ENCODE measurements at places on chromosomes 1 and 21. TPM values are rescaled to one million over a fixed set of nuclear protein-coding genes. Genes with fewer than 3 reads are reported as not detected.

FNDC10 gene
- total RNA-seq, result 1.5 TPM

DDAH1 gene
- 0.09 TPM for total RNA-seq

SPATA46 gene
- total RNA-seq, result not detected

MFSD2A gene
- total RNA-seq, result 7.2 TPM

RNF186 gene
- not detected for total RNA-seq

SPSB1 gene
- total RNA-seq, result 15.6 TPM

DNA sequence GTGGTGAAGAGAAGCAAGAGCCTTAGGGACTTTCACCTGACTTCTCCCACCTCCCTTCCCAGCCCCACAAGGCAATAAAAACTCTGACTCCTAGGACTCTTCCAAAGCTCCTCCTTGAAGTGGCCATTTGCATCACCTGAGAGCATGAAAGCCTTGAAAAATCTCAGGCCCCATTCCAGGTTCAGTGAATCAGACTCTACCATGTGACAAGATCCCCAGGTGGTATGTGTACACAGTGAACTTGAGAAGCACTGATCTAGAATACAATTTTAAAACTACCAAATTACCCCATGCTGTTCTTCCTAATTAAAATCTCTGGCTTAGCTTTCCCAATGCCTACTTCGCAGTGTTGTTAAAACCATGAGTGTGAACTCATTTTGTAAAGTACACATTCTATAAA, 195.1 kb upstream of the SAMSN1 start:
- H3K27ac ChIP-seq, result no peak overlapping the region
- H3K4me3 ChIP-seq, result no peak overlapping the region
- DNase-seq, result no peak
- peaks cover 18% of the 10 kb centered on the region for H3K4me1 ChIP-seq
- no peaks in the 10 kb centered on the region for H3K27me3 ChIP-seq
- peaks cover 5% of the 10 kb centered on the region for H3K36me3 ChIP-seq

DNA sequence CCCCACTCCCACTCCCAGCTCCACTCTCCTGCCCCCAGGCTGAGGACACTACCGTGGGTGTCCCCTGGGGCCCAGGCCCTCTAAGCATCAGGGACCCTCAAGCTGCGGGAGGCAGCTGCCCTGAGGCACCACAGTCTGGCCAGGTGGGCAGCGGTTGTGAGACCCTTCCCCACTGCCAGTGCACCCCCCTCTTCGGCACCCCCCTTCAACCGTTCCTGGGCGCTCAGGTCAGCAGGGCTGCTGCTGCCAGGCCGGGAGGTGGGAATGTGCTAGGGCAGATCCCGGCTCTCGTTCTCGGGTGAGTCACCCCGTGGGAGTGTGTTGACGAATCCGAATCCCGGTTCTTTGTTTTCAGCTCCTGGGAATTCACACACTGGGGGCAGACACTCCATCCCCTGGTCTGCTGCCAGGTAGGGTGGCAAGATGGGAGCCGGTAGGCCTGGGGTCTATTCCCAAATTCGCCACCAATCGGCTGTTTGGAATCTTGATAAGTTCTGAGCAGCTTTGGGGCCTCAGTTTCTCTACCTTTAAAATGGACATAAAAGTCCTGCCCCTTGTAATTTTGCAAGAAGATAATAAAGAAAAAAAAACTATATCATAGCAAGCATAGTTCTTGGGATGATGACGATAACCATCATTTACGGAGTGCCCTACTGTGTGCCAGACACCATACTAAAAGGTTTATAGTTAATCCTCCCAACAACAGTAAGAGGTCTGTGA, 28.5 kb upstream of the CASZ1 start:
- H3K4me1 ChIP-seq, result no peaks in the 10 kb centered on the region
- no peaks in the 10 kb centered on the region for H3K36me3 ChIP-seq
- no peak overlapping the region for H3K4me3 ChIP-seq
- no peak overlapping the region for H3K27ac ChIP-seq
- no peak for DNase-seq

DNA sequence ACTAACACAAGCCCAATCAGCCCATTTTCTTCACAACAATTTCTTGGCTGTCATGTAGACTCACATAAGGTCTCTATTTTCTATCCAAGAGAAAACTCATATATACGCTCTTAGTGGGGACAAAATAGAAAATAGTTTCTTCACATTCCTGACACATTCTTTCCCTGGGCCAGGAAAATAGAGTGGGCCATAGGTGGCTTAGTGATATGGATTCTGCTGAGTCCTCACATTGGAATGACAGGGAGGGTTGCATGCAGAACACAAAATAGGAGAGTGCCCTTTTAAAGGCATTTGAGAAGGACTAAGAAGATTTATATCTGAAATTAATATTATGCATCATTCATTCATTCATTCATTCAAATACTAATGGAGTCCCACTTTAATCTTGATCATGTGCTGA, 207.7 kb downstream of the LYPLAL1 start:
- no peak overlapping the region for H3K27ac ChIP-seq
- H3K4me1 ChIP-seq, result no peaks in the 10 kb centered on the region
- DNase-seq, result no peak
- H3K27me3 ChIP-seq, result no peaks in the 10 kb centered on the region
- no peak overlapping the region for H3K4me3 ChIP-seq
- H3K36me3 ChIP-seq, result no peaks in the 10 kb centered on the region

DNA sequence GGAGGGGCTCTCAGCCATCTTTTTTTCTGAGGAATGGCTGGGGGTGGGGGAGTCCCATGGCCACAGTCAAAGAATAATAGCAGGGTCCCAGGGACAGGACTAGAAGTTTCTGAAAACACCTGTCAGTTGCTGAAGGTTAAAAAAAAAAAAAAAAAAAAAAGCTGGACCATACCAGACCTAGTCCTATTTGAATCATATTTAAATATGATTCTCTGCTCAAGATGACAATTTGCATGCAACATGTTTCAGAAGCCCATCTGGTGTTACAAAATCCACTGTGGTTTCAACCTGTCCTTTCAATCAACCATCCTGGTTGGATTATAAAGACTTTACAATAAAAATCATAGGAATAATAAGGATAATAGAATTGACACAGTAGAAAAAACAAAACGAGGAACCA, 153.7 kb downstream of the TENT5C start:
- no peak overlapping the region for H3K4me3 ChIP-seq
- H3K27me3 ChIP-seq, result peaks cover 35% of the 10 kb centered on the region
- no peak for DNase-seq
- no peak overlapping the region for H3K27ac ChIP-seq
- H3K4me1 ChIP-seq, result peaks cover 11% of the 10 kb centered on the region

DNA sequence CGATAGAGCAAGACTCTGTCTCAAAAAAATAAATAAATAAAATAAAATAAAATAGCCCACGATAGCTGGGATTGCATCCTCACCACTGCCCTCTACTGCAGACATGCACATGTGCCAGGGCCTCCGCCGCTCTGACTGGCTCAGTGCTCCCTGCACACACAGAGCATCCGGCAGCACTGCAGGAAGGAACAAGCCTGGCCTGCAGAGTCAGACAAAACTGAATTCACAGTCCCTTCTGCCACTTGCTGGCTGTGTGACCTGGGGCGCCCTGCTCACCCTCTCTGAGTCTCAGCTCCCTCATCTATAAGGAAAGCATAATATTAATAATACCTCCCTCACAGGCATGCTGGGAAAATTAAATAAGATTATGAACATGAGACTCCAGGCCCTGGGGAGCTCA, 35.4 kb downstream of the CSMD2 start:
- H3K27me3 ChIP-seq, result peaks cover 22% of the 10 kb centered on the region
- H3K27ac ChIP-seq, result no peak overlapping the region
- H3K4me1 ChIP-seq, result no peaks in the 10 kb centered on the region
- H3K36me3 ChIP-seq, result no peaks in the 10 kb centered on the region
- no peak overlapping the region for H3K4me3 ChIP-seq

GRCh38 chr1:115325874-115326273, 12.2 kb downstream of the NGF start:
- H3K4me1 ChIP-seq, result no peaks in the 10 kb centered on the region
- no peaks in the 10 kb centered on the region for H3K36me3 ChIP-seq
- no peak for DNase-seq
- no peak overlapping the region for H3K27ac ChIP-seq
- H3K27me3 ChIP-seq, result peaks cover 48% of the 10 kb centered on the region
